Left renal cortex interstitium (tissue), 4 donors: ENCODE measurements at places on chromosomes 7 and 10.

- no peak for DNase-seq
Measured at GRCh38 chr10:95282107-95282506, 8.7 kb downstream of the PDLIM1 start.

- DNase-seq: no peak
Measured at GRCh38 chr10:104273899-104274575, 5.1 kb downstream of the GSTO2 start.

GRCh38 chr7:39588416-39588815 lies 22.2 kb downstream of the YAE1 start:
- no peak for DNase-seq

DNA sequence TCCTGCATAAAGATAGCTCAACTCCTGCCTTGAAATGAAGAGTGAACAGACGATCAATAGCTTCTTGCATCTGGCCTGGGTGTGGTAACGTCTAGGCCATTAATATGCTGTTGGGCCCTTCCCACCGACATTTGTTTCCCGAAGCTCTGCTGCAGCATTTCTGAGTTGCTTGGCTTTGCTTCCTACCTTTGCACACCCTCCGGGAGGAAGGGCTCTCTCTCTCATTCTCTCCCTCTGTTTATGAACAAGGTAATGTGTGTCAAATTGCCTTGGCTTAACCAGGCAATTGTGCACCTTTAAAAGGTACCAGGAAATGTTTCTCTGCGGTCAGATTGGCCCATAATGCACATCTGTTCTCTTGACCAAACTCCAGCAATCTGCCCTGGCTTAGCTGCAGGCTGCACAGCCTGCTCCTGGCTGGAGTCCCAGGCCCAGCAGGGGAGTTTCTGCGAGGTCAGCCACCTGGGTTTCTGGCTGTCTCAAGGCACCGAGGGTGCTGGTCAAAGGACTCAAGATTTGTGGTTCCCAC lies 223.7 kb downstream of the SNX10 start:
- no peak for DNase-seq

GRCh38 chr7:41861642-41862041 lies 158.8 kb upstream of the INHBA start:
- DNase-seq: no peak

DNA sequence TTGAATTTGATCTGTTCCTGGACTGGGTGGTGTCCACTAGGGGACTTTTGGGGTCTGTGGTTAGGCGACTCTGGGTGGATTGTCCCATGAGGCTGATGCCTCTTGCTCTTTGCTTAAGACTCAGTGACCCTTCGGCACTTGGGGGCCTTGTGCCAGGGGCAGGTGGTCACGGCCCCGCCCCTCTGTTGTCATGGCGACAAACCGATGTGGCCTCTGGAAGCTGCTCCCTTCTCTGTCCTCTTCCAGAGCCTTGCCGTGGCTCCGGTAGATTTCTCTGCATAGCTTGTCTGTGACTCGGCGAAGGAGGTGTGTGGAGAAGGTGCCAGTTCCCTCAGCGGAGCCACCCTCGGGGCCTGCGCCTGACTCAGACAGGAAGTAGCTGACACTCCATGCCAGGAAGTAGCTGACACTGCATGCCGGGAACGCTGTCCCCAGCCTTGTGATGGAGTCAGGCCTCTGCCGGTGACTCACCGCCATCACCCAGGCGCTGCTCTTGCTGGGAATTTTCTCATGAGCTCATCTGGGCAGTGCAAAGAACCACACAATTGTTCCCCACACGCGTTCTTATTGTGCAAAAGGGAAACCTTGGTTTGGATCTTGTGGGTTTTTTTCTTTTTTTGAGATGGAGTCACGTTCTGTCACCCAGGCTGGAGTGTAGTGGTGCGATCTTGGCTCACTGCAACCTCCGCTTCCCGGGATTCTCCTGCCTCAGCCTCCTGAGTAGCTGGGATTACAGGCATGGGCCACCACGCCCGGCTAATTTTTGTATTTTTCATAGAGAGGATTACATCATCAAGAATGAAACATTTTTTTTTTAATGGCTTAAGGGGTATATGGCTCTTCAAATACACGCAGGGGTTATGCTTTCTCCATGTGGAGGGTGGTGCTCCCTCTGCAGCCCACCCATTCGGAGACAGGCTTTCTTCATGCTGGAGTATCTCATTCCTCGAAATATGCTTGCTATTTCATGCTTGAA lies 72.6 kb downstream of the PFKFB3 start:
- DNase-seq: no peak

DNA sequence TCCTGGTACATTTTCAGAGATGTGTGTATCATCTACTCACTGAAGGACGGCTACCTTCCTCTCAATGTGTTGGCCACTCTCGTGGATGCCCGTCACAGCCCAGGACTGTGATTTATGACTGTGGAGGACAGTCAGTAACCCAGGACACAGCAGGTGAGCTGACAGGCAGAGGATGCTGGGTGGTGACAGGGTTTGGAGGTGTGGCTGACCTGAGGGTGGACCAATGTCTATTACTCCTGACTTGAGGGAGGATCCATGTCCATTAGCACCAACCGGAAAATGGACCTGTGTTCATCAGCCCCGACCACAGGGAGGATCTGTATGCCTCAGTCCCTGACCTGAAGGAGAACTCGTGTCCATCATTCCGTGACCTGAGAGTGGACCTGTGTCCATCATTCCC lies 96.1 kb downstream of the ADCY1 start:
- no peak for DNase-seq

GRCh38 chr7:81534446-81534845 lies 235.4 kb downstream of the HGF start:
- no peak for DNase-seq

DNA sequence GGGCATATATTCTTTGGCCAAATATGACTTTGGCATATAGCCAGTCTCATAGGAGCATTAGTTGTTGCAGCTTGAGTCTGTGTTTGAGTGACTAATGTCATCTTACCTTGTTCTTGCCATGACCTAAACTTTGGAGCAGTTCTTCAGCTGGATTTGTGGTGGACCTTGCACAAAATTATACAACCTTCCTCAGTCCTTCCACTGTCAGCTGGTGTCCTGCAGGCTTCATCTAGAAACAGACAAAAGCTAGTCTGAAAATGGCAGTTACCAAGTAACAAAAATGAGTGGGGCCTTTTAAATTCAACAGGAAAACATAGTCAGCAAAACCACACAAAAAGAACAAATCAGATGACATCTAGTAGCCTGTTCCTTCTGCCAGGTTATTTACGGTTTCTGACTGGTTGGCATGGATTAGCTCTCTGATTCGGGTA lies 59.5 kb upstream of the HECTD2 start:
- no peak for DNase-seq
